ENCODE measurements at places on chromosomes 13 and 19.

GRCh38 chr19:19661675-19662251 is 1.7 kb downstream of the ATP13A1 start:
- no peak for DNase-seq

GRCh38 chr19:54014920-54015560 is 23.6 kb downstream of the CACNG6 start:
- no peak for DNase-seq

DNA sequence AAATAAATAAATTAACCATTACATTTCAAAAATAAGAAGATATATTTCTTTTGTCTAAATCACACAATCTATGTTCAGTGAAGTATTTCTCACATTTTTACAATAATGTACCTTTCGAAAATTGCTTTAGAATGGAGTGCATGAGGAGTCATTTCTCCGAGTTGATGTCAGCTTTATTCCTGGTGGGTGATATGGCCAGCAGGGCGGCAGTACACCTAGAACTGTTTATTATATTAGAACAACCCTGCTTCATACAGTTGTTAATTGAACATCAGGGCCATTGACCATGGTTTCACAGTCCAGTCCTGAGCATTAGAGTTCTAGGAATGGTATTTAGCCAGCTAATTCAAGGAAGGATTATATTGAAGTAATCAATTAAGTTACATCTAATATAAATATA is 696.3 kb upstream of the SLC10A2 start:
- no peak for DNase-seq

GRCh38 chr13:92553470-92554114 is 673.0 kb upstream of the GPC6 start:
- DNase-seq: no peak

DNA sequence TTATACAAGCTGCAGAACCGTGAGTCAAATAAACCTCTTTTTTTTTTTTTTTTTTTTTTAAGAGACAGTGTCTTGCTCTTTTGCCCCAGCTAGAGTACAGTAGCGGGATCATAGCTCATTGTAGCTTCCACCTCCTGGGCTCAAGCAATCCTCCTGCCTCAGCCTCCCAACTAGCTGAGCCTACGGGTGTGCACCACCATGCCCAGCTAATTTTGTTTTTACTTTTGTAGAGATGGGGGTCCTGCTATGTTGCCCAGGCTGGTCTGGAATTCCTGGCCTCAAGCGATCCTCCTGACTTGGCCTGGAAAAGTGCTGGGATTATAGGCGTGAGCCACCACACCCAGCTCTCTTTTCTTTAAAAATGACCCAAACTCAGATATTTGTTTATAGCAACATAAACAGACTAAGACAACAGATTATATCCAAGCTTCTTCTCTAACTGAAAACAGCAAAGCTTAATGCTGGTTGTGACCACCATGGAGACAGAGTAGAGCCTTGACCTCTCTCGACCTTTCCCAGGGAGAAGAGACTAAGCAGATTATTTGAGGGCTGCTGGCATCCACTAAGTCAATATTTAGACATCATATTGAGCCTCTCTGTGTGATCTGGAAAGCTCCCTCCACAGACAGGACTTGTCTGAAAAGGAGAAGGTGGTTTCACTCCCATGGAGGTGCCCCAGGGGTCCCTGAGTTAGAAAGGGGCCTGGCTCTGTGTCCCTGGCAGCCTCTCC is 150.0 kb downstream of the KCTD15 start:
- DNase-seq: no peak

- DNase-seq: peak; percentile 54
These were observed 315.6 kb downstream of the DLEU7 start for GRCh38 chr13:50527612-50528509.

GRCh38 chr13:47472516-47472915 is 528.6 kb downstream of the SUCLA2 start:
- DNase-seq: no peak

- no peak for DNase-seq
These were observed 15.7 kb upstream of the B3GNT3 start for GRCh38 chr19:17778968-17779929.

GRCh38 chr13:29707876-29708543 is 112.5 kb upstream of the SLC7A1 start:
- DNase-seq: peak; percentile 44

GRCh38 chr13:111952814-111953213 is 114.1 kb upstream of the SOX1 start:
- DNase-seq: no peak

DNA sequence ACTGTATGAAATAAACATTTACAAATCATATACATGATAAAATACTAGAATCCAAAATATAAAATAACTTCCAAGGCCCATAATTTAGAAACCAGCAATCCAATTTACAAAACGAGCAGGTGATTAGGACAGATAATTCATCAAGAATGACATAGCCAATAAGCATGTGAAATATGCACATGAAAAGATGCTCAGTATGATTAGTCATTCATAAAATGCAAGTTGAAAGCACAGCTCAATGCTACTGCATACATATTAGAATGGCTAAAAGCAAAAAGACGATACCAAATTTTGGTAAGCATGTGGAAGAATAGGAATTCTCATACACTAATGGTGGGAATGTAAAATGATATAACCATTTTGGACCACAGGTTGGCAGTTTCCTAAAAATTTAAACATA is 837.2 kb upstream of the MIR17HG start:
- no peak for DNase-seq

DNA sequence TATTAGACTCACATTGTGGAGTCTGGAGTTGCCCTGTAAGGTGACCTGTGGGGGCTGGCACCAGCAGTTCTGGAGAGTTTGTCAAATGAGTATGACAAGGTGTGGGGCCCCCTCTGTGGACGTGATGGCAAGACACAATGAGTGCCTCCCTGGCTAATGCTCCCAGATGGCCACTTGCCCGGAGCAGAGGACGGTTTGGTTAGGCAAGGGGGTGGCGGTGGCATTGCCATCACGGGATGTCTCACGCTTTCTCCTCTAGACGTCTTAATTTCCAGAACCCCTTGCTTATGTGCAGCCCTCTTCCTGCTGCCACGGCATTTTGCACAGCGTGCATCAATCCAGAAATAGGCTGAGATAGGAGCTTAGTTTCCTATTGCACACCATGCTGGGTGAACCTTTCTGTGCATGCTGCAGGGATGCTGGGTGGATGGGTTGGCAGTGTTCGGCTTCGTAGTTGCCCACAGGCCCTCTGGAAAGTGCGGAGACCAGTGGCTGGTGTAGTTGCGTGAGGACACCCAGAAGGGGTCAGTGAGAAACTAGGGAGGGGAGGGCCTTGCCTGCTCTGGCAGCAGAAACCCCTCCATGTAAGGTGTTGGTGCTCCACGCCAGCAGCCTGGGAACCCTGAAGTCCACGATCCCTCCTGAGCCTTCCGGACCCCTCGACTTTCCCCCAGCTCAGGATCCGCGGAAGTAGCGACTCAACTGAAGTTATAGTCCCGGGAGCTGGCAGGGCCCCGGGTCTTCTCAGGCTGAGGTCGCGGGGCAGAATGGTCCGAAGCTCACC is 18.1 kb upstream of the LRP3 start:
- DNase-seq: peak; percentile 67

GRCh38 chr13:45474584-45475454 is 10.1 kb downstream of the COG3 start:
- DNase-seq: no peak

DNA sequence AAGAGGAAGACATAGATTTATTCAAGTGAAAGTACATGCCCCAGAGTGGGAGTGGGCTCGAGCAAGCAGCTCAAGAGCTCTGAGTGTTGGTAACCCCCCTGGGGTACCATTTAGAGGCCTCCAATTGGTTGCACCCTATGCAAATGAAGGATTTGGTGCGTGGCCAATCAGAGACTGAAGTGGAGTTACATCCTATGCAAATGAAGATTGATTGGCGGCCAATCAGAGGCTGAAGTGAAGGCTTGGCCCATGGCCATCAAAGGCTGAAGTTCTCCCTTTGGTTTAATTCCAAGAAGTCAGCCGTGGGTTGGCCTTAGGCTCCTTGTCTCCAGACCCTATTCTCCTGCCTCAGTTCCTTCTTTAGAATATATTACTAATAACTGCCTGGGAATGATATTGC is 12.9 kb upstream of the IGFL1 start:
- no peak for DNase-seq

DNA sequence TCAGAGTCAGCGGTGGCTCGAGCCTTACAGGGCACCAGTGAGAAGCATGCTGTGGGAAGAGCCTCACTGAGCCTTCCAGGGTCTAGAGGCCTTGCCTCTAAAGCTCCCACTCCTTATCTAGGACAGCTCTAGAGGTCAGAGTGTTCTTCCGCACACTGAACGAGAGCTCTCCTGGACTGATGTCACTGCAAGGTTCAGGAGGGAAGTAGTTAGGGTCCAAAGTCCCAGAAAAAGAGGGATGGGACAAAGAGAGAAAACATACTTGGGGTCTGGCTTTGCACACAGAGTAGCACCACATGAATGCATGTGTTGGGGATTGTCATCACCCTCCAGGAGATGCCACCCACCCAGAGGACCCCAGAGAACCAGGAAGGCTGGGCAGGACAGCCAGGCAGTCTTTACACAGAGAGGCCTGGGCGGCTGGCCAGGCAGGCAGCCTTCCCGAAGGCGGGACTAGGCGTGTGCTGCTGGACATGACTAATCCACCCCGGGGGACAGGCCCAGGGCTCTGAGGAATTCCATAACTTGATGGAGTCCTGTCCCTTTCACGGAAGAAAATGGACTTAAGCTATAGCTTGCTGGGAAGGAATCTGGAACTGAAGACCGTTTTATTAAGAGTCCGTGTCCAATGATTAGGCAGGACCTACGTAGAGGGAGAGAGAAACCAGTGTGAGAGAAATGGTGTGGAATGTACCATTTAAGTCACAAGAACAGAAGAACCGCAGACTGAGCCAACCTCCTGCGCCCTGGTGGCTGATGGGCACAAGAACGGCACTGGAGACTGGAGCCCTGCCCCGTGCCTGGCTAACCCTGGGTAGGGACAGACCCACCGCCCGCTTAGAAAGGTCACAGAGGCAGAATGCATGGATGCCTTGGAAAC is 16.6 kb upstream of the EPHX3 start:
- DNase-seq: peak; percentile 21

DNA sequence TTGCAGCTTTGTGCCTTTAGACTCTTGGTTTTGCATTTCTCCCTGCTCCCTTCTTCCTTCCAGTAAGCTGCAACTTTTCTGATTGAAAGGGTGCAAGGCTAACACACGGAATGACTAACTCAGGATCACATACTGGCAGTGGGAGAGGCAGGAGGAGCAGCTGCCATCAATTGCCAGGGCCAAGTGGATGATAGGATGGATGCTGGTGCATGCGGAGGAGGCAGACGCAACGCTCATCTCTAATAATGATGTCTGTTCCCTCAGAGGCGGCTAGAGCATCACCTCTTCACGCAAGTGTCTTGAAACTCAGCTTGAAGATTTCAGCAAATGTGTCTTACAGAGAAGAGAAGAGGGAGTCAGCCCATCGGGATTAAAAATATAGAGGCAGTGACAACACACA is 49.5 kb upstream of the TPM4 start:
- no peak for DNase-seq

GRCh38 chr19:6482343-6482686 is 728 bp upstream of the DENND1C start:
- DNase-seq: no peak

DNA sequence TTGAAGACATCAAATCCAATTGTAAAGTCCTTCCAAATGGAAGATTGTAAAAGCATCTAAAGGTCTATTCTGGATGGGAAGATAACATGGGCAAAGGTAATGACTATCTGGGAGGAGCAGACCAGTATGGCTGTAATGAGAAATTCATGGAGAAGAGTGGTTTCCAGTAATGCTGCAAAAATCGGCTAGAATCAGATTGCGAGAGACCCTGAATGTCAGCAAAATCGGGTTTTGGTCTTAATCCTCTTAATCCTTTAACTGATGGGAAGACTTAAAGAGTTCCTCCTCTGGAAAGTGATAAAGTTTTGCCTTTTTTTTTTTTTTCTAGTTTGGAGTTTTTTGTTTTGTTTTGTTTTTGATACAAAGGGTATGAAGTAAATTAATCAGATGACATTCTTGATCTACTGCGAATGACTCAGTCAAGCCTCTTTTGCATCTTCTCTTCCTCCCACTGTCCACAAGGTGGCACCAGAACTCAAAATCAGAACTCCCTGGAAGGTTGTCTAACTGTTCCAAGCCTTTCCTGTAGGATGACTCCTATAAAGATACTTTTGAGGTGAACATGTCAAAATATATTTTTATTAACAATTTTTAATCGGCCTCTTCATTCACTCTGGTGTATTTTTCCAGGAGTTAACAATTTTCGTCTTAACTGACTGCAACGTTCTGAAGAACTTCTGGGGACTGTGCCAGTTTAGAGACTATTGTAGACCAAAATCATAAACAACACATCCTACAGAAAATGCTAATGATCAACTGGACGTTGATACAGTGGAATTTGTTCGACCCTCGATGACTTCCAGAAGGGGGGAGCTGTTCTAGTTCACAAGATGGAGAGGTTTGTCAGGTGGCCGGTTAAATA is 213.3 kb upstream of the MIR17HG start:
- peak; percentile 62 for DNase-seq
